Uterus (tissue), 4 donors: ENCODE measurements at places on chromosomes 6 and 20. TPM values are rescaled to one million over a fixed set of nuclear protein-coding genes. Genes with fewer than 3 reads are reported as not detected.

The C6orf52 gene
- 79.7 TPM for total RNA-seq

DNA sequence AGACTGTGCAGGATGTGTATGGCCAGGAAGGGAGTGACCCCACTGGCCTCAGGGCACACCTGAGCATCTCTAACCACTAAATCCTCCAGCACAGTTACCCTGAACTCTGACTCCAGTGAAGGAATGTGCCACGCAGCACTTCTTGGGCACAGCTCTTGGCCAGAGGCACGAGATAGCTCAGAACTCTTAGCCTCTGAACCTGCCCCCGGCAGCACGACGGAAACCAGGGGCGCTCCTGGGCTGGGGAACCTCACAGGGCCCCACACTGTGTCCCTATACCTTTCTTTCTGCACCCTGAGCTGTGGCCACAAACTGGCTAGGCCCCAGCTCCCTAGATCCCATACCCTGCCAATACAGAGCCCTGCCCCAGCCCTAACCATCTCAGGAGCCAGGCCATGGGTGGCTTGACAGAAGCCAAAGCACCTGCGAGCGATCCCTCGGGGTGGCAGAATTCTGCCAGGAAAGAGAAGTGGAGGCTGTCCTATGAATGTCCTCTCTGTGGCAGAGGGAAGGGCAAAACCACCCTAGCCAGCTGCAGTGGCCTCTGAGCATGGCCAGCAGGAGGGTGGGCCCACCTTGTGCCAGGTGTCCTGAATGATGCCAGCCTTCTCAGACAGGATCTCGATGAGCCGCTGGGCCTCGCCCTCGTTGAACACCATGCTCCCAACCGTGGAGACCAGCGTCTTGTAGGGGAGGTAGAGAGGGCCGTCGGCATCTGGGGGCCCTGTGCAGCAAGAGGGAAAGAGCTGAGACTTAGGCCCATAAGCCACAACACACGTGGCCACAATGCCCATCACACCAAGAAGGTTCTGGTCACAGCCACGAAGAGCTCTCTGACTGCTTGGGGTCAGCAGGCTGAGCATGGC is 39.4 kb downstream of the RRBP1 start:
- DNase-seq = no peak

- no peak for DNase-seq
These were observed 28.8 kb upstream of the ZBTB24 start for GRCh38 chr6:109511832-109512231.

The SMOC2 gene
- 139 TPM for total RNA-seq

- no peak for DNase-seq
These were observed 96.6 kb upstream of the LOC128125822 start for GRCh38 chr6:63475707-63476106.

DNA sequence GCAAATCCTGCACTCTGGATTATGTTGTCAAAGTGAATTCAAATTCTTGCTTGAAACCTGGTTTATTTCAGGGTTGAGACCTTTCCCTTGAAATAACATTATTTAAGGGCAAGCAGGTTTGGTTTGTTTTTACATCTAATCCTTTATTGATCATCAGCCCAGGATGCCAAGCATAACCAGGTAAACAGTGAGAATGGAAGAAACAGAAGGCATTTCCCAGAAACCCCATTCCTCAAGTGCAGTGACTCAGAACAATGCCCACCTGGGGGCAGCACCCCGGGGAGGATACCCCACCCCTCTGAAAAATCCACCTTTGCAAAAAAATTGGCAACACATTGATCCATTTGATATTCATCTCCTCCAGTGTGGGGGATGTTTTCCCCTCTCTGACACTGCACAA is 32.5 kb downstream of the POFUT1 start:
- DNase-seq = no peak

- DNase-seq = no peak
These were observed 38.6 kb upstream of the PLCG1 start for GRCh38 chr20:41098703-41099250.

DNA sequence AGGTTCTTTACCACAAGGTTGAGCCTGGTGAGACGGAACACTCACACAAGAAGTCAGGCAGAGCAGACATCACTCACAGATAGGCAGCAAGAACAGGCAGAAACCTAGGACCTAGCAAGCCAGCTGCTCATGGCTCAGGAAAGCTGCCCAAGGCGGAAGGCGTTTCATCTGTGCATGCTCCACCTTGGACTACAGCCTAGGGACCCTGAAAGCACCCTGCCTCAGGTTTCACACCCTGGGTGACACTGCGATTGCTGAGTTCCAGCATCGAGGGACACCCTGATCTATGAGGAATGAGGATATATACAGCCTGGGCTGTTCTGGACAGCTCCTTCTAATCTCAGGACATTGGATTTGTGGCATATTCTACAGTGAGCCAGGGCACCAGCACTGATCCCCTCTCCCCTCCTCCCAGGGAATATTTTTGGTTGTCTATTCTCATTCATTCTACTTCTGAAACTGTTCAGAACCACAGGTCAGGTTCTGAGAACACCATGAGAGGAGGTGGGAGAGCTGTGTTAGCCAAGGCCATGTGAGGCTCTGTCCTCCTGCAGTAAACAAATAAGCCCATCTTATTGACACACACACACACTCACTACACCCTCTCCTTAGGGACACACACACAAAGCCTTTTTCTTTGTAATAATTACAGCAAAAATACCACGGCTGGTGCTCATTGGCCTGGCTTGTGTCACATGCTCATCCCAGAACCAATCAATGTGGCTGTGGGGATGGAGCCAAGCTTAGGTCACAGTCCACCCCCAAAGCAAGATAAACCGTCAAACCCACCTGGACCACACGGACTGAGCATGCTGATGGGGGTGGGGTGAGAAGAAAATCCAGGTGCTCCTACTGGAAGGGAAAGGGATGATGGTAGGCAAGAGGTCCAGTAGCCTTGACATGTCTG is 26.3 kb upstream of the PMEPA1 start:
- DNase-seq = no peak

DNA sequence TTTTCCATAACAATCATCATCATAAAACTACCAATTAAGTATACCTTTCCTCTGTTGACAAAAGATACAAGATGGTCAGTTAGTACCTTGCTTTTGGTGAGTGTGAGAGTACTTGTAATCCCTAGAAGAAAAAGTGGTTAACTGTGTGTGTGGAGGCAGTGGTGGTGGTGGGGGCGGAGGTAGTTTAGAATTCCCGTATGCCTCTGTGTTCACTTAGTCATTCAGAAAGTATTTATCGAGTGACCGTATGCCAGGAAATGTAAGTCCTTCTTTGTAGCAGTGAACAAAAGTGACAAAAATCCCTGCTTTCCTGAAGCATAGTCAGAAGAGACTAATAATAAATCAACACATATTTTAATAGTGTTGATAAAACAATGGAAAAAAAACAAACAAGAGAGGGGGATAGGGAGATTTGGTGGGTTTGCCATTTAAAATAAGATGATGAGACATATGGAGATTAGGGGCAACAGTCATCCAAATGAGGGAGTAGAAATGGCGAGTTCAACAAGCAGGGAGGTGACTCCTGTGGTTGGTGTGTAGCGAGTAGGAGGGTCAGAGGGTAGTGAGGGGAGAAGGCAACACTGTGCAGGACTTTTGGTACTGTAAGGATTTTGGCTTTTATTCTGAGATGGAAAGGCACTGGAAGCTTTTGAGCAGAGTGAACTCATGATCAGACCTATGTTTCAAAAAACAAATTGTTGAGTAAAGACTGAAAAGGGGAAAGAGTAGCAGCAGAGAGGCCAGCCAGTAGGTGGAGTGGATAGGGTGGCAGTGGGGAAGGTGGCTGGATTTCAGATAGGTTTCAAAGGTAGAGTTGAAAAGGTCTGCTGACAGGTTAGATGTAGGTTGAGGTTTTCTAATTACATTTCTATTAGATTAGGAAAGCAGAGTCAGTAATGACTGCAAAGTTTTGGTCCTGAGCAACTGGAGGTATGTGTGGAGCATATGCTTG is 40.3 kb upstream of the SIM1 start:
- no peak for DNase-seq

DNA sequence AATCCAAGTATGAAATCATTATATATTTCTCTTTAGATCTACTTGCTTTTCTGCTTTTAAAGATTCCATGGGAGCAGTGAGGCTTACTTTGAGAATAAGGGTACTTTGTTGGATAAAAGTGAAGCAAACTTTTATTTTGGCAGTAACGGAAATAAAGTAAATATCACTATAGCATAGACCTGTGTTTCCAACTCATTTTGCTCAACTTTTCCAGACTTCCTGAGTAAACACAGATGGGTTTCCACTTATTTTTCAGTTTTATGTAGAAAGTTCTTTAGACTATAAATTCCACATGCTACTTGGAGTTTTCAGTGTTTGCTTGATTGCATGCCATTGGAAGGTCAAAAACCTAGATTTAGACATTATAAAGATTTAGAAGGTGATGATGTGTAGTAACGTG is 6.2 kb downstream of the STX16 start:
- DNase-seq = no peak

The MOXD1 gene
- total RNA-seq = 47.6 TPM

The NCOA5 gene
- total RNA-seq = 25.9 TPM

- DNase-seq = no peak
These were observed 48.2 kb upstream of the MLN start for GRCh38 chr6:33851959-33852358.

The KCNS1 gene
- not detected for total RNA-seq

The SIRPD gene
- total RNA-seq = not detected

The TMEM244 gene
- total RNA-seq = not detected

DNA sequence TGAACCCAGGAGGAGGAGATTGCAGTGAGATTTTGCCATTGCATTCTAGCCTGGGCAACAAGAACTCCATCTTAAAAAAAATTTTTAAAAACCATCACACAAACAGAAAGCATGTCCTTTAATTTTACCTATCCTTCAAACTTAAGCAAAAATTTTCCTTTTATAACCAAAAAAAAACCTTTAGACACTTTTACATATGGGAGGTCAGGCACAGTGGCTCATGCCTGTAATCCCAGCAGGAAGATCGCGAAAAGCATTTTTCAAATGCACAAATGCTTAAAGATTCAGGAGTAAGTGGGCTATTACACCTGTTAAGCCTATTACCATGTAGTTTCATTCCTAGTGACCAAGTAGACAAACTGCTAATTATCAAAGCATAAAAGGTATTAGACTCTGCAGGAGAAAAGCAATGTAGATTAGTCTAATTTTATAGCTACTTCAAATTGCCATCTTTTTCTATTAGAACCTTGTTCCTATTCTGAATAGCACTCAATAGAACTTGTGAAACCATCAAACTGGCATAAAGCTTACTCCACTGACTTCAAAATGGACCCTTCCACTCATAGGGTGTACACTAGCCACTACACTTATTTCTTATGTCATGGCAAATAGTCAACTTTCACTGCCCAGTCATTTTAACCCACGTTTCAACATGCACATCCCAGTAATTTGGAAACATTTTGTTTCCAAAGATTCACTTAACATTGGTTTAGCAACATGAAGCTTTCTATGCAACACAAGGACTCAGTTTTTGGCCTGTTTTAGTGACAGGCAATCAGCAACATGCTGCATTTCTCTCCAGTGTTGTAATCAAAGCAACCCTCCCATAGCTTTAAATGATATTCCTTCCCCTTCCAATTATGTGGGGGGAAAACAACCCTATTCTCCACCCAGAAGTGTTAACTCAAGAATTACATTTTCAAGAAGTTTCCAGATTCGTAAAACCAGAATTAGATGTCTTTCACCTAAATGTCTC is 4.0 kb downstream of the EEF1A1 start:
- DNase-seq = no peak

The ZNF322 gene
- 55.8 TPM for total RNA-seq

DNA sequence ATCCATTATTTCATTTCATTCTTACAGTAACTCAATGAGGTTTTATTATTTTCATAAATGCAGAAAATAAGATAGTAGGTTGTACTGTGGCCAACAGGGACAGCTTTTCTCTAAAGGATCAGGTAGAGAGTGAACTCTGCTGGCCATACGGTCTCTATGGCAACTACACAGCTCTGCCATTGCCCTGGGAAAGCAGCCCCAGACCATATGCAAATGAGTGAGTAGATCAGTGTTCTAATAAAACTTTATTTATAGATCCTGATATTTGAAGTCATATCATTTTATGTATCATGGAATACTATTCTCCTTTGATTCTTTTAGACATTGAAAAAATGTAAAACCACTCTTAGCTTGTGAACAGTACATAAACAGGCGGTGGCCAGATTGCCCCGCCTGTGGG is 192.5 kb upstream of the RREB1 start:
- DNase-seq = no peak

The DEFB123 gene
- not detected for total RNA-seq

The GPLD1 gene
- total RNA-seq = 1.5 TPM

The OXT gene
- total RNA-seq = not detected

The SIRPG gene
- total RNA-seq = not detected

DNA sequence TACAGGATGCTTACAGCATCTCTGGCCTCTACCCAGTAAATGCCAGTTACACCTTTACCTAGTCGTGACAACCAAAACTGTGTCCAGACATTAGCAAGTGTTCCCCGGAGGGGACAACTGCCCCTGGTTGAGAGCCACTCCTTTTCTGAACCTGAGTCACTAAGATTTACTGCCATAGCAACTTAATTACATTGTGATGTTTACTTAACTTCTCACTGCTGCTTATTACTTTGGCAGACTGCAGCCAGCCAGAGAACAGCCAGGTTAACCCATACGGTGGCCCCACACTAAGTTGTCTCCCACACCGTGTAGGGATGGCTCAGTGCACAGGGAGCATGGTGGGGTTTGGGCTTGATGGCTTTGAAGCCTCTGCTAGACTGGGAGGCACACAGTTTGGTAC is 204.7 kb upstream of the SULF2 start:
- DNase-seq = no peak

The RIMS4 gene
- total RNA-seq = 0.26 TPM

The TPX2 gene
- 0.12 TPM for total RNA-seq

- DNase-seq = no peak
These were observed 97.4 kb upstream of the IFNGR1 start for GRCh38 chr6:137316626-137317025.

The RBM24 gene
- 2.0 TPM for total RNA-seq

GRCh38 chr6:147158881-147159280 is 45.3 kb upstream of the STXBP5 start:
- no peak for DNase-seq

DNA sequence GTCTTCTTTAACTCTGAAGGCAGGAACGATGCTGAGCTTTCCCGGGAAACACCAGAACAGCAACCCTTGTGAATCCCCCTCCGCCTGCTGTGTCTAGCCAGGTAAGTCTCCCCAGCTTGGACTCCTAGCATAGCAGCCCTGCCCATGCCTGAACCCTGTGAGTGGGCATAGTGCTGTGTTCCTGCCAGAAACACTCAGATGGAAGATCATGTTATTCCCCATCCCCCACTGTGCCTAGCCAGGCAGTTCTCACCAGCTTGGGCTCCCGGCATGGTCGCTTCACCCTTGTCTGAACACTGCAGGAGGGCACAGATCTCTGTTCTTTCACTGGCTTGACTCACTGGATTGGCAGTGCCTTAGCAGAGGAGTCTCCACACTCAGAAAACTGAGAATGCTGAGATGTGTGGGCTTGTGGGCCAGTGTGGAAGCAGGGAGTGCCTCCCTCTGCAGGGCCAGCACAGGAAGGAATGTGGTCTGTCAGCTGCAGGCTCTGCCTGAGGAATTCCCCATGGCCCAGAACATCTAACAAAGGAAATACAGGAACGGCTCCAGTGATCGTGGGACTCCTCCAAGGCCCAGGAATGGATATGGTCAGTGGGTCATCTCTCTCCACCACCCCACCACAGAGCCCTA is 440.1 kb upstream of the ADGRB3 start:
- no peak for DNase-seq

GRCh38 chr6:41161380-41161779 is 1.5 kb downstream of the TREM2 start:
- DNase-seq = no peak

The PACRG gene
- 12.3 TPM for total RNA-seq

The CCN6 gene
- not detected for total RNA-seq

The LY6G6D gene
- total RNA-seq = not detected
